A673 (cell line): ENCODE measurements at places on chromosomes 6 and 20. TPM values are rescaled to one million over a fixed set of nuclear protein-coding genes. Genes with fewer than 3 reads are reported as not detected.

The SPTLC3 gene
- 0.06 and 0.22 TPM in 2 replicates for total RNA-seq

- no peak overlapping the region for H3K27ac ChIP-seq
- H3K36me3 ChIP-seq: no peaks in the 10 kb centered on the region
- DNase-seq: peak; percentile 48
- peaks cover 35% of the 10 kb centered on the region for H3K27me3 ChIP-seq
- no peaks in the 10 kb centered on the region for H3K4me1 ChIP-seq
These were observed 705.9 kb downstream of the PTPRT start for GRCh38 chr20:42483730-42484303.

The CD24 gene
- 10.2 and 12.2 TPM in 2 replicates for total RNA-seq

The GABRR1 gene
- 0.37 and 0.67 TPM in 2 replicates for total RNA-seq

The SIRPB2 gene
- total RNA-seq: 3.1 and 4.0 TPM in 2 replicates

DNA sequence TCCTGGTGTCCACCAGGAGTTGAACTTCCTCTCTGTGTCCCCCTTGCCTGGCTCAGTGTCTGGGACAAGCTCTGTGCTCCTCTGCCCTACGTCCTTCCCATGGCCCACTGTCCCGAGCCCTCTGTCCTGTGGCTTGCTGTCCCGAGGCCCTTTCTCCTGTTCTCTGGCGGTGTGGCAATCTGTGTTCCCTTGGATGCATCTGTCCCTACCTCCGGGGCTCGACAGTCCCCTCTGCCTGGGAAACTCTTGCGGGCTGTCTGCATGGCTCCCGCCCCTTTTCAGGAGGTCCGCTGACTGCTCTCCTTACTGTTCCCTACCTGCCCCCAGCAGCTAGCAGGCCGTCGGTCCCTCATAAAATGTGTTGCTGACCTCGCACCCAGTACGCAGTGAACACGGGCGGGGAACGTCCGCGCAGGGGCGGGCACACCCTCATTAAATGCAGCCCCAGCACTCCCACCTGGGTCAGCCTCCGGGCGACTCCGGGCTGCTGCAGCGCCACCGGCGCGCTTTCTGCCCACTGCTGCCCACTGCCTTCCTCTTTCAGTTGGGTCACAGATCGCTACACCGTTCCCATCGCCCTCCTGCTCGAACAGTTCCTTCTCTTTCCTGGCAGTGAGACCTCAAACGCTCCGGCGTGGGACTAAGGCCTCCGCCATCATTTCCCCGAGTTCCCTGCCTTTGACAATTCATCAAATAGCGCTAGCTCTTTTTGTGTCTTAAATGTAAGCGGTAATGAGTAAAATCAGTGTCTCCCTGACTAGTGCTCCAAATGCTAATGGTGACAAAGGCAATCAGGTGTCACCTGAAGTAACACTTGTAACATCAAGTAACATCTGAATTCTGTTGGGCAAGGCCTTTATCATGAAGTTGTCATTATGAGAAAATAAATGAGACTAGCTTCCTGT, 60.5 kb downstream of the RSPH3 start:
- no peak overlapping the region for H3K27ac ChIP-seq
- no peaks in the 10 kb centered on the region for H3K4me1 ChIP-seq
- no peaks in the 10 kb centered on the region for H3K27me3 ChIP-seq
- no peak overlapping the region for H3K4me3 ChIP-seq
- no peaks in the 10 kb centered on the region for H3K36me3 ChIP-seq

The GUCA1A gene
- not detected in 2 replicates for total RNA-seq

DNA sequence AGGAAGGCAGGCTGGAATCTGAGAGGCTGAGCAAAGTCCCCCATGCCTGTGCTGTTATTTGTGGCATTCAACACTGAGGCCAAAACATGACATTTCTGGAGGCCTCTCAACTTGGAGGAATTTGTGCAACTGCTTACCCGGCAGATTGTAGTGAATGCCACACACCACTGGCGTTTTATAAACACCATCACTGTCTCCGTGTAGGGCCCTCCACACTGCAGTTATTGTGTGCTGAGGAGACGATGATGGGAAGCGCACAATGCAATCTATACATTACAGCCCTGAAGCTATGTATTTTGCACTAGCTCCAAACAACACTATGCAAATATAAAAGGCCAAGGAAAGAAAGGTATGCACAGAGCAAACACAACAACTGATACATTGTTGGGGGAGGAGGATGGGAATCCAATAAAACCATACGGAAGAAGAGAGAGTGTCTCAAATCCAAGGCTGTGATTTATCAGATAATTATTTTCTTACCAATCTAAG, 106.5 kb downstream of the SMLR1 start:
- peaks cover 27% of the 10 kb centered on the region for H3K4me1 ChIP-seq
- H3K4me3 ChIP-seq: no peak overlapping the region
- H3K36me3 ChIP-seq: no peaks in the 10 kb centered on the region
- H3K27ac ChIP-seq: no peak overlapping the region
- no peak for DNase-seq

DNA sequence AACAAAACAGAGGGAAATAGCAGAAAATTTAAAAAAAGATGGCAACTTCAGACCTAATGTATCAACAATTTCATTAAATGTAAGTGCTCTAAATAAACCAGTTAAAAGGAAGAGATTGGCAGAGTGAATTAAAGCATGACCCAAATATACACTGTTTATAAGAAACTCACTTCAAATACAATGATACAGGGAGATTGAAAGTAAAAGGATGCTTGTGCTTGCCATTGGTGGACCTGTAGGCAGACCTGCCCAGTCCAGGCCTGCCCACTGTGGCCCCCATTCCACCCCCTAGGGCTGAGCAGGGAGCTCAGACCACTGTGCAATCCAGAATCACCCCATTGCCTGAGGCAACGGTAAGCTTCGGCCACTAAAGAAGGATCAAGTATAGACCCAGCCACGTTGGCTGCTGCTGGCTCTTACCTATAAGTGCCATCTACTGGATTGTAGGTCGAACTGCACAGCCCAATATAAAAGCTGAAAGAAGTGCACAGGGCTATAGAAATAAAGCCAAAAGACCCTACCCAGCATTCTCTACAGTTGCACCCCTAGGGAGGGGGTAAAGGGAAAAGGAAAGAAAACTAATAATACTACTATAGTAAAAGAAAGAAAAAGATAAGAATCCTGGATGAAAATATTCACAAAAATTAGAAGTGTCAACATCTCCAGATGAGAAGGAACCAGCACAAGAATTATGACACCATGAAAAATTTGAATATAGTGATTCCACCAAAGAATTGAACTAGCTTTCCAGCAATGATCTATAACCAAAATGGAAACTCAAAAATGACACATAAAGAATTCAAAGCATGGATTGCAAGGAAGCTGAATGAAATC, 36.1 kb downstream of the PSMB1 start:
- H3K4me1 ChIP-seq: no peaks in the 10 kb centered on the region
- no peak overlapping the region for H3K27ac ChIP-seq
- no peaks in the 10 kb centered on the region for H3K27me3 ChIP-seq
- peak; percentile 76 for DNase-seq
